ENCODE measurements at places on chromosomes 2 and 18. TPM values are rescaled to one million over a fixed set of nuclear protein-coding genes. Genes with fewer than 3 reads are reported as not detected.

ACMSD gene
- total RNA-seq, result not detected

LOXHD1 gene
- total RNA-seq, result 2.1 TPM

DNA sequence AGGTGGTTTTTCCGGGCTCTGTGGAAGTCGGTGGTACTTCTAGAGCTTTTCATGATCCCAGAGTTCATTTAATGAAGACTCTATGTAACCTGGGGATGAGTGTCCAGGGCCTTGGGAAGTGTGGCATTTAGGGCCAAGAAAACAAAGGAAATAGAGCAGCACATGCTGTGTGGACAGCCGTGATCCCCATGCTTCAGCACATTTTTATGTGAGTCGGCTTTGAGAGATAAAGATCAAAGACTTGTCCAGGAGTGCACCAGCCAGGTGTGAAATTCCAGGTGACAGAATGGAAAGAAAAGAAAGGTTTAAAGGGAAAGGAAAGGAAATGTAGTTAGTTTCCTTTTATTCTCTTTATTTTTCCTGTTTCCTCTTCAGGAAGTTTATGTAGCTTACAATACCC is 258.0 kb upstream of the NRP2 start:
- DNase-seq, result peak; percentile 57

DNA sequence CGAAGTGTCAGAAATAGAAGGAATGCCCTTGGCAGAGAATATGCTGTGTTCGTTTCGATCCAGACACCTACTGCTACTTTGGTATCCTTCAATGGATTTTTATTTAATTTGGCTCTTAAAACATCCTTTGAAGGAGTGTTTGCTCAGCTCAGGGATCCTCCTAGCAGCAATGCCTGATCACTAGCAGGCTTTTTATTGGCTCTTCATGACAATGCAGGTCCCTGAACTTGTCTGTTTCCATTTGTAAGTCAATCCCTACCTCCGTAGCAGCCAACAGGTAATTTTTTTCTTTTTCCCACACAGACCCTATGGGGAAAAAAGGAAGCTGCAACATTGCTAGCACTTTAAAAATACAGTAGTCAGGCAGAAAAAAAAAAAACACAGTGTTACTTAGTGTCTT is 366.2 kb upstream of the LRRTM1 start:
- DNase-seq, result no peak

- peak; percentile 90 for DNase-seq
Measured at GRCh38 chr2:185208261-185208660, 530.3 kb upstream of the FSIP2 start.

DNA sequence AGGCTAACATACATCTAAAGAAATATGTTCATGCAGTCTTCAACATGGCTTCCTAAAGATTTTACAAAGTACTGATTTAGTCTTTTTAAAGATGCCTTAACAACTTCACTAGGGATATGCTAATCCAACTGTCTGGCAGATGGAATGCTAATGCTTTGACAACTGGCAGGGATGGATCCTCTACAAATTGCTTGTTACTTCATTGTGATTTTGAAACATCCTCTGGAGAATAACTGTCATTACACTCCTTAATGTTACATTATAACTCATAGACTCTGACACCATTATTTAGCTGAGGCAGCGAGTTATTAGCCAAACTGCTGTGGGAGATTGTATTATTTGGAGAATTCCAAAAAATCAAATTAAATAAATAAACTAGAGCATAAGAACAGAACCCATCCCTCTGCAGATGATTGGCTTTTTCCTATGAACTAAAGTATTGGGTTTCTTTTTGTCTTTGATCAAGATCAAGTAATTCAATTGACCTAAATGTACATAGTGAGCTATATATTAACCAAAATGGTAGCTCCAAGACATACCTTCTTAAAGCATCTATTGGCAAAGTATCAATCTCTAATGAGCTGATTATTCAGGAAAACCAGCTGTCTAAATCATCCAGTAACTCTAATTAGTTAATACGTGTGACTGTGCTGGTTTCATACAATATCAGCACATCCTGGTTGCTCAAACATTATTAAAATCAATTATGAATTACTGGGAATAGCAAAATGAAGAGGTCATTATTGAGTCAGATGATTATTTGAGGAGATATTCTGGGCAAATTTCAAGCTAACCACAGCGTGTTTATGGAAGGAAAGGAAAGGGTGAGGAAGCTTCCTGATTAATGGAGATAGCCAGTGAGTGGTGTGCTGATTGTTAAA is 321.3 kb upstream of the TFPI start:
- DNase-seq, result no peak

GRCh38 chr2:66960161-66960560 is 437.0 kb upstream of the ETAA1 start:
- DNase-seq, result no peak

DNA sequence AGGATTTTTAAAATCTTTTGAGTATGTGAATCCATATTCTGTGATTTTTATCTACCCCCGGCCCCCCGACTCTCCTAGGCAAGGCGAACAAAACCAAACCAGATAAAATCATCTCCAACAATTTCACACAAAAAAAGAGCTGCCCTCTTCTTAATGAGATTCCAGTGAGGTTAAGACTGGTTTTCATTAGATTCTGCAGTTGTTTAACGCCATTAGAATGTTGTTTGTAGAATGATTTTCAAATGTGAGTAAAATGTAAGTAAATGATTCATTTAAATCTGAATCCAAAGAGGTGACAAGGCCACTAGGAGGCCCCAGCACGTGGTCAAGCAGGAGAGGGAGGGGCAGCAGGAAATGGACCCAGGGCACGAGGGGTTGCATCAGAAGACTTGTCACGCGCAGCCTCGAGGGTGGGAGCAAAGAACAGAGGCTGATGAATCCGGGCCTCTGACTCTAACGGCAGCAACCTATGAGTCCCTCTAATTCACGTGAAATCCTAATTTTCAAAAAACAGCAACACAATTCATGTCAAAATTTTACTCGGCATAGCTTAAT is 24.3 kb upstream of the KLHL29 start:
- DNase-seq, result peak; percentile 69

GRCh38 chr2:140737006-140737405 is 1393.8 kb downstream of the LRP1B start:
- DNase-seq, result no peak

- no peak for DNase-seq
Measured at GRCh38 chr2:36889795-36890194, 76.5 kb downstream of the STRN start.

- DNase-seq, result no peak
Measured at GRCh38 chr2:31142110-31142509, 3.9 kb upstream of the GALNT14 start.

GRCh38 chr18:46366201-46366600 is 262.0 kb downstream of the HAUS1 start:
- no peak for DNase-seq

DNA sequence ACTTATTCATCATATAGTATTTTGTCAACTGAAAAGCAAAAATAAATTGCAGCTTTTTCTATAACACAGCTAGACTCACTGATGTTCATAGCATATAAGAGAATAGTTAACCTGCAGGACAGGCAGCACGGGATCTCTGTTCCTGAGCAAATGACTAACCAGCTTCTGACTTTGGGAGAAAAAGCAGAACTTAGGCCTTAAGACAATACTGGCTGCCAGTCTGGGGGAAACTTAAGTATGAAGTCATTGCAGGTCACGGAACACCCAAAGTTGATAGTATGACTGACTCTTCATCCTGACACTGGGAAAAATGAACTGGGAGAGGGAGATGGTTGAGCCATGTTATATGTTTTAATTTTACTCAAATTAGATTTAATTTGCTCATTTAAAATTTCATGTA is 113.0 kb downstream of the DPP4 start:
- no peak for DNase-seq

GRCh38 chr2:239021651-239022436 is 174.0 kb downstream of the TWIST2 start:
- DNase-seq, result peak; percentile 34

- DNase-seq, result no peak
Measured at GRCh38 chr2:152505495-152505906, 170.5 kb downstream of the FMNL2 start.

GRCh38 chr2:31903109-31903780 is 107.6 kb downstream of the MEMO1 start:
- DNase-seq, result no peak

Data from endodermal cell (in vitro differentiated cells).